ENCODE measurements at places on chromosomes 2 and 18. TPM values are rescaled to one million over a fixed set of nuclear protein-coding genes. Genes with fewer than 3 reads are reported as not detected.

AGFG1 gene
- 70.0 TPM for total RNA-seq

DSC3 gene
- total RNA-seq = 0.15 TPM

RELCH gene
- total RNA-seq = 43.9 TPM

BOLL gene
- total RNA-seq = not detected

GALNT14 gene
- 0.66 TPM for total RNA-seq

SLC66A3 gene
- 44.7 TPM for total RNA-seq

PLCD4 gene
- 11.8 TPM for total RNA-seq

Measured in smooth muscle cell of trachea (primary cell).